Uterus (tissue), 4 donors: ENCODE measurements at places on chromosomes 12 and 14.

DNA sequence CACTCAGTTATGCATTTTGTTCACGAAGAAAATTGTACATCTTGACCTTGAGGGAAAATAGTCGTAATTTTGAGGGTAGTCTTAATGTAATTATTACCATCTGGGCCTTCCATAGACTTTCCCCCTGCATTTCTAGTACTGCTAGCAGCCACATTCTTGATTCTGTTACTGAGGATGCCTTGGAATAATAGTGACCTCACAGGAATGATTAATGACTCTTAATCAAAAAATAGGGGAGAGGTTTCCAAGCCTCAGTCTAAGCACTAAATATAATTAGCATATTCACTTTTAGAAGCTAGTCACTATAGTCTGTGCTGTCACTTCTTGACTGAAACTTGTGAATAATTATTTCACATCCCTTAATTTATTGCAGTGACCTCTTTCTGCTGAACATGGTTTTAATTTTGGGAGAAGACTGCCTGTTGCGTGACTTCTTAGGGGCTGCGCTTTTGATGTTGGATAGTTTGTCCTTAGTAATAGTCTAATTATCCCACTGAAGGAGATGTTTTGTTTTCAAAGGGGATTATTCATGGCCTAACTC lies 400.5 kb downstream of the ADAMTS20 start:
- DNase-seq, result no peak

GRCh38 chr14:101719045-101719645 lies 42.4 kb upstream of the PPP2R5C start:
- DNase-seq, result no peak

DNA sequence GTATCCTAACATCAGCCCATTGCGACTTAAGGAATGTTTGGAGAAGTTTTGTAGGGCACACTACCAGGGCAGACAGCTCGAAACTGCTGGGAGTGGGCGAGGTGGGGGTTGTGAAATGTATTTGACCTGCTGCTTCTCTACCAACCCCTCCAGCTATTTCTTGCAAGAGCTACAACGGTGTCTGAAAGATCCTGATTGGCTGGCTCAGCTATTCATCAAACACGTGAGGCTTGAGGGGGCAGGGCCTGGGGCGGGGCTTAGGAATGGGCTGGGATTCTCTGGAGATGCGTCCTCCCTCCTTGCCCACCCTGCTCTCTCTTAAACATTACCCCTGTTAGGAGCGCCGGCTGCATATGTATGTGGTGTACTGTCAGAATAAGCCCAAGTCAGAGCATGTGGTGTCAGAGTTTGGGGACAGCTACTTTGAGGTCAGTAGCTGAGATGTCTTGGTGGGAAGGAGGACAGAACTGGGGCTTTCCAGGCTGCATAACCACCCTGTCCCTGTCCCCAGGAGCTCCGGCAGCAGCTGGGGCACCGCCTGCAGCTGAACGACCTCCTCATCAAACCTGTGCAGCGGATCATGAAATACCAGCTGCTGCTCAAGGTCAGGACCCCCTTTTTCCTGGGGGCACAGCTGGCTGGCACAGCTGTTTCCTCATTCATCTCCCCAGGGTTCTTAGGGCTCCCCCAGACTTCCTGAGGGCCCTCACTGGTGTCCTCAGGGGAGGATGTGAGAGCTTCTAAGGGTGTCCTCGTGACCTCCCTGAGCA lies 3.1 kb downstream of the ARHGEF25 start:
- DNase-seq, result peak; percentile 49

- DNase-seq, result no peak
These were observed 511.8 kb upstream of the FOXG1 start for GRCh38 chr14:28254768-28255167.

- DNase-seq, result no peak
These were observed 114.7 kb downstream of the DAAM1 start for GRCh38 chr14:59303216-59303615.

DNA sequence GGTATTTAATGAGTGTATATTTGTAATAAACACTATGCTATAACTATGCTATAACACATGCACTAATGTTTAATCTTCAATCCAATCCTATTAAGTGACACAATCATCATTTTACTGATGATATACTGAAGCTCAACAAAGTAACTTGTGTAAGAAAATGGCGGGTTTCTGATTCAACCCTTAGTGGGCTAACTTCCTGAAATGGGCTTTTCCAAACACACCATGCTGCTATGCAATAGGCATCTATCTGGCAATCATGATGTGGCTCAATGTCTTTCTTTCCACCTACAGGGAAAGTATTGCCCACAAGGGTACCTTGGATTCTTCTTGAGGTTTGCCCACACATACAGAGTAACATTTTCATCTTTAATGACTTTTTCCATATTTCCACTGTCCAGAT lies 48.3 kb downstream of the DNAI7 start:
- DNase-seq, result no peak

DNA sequence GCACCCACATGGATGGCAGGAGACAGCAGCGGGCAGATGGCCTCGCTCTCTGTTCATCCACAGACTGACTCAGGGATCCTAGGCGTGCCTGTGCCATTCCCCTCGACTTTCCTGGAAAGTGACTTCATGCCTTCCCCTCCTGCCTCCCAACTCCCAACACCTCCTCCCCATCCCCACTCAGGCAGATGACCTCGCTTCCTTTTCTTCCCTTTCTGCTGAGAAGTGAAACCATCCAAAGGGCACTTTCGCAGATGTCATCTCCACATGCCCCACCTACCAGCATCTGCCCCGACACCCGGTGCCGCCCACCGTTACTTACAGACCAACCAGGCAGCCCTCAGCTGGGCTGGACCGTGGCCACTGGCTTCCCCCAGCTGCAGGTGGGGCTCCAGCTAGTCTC lies 29.6 kb downstream of the BEGAIN start:
- DNase-seq, result no peak

DNA sequence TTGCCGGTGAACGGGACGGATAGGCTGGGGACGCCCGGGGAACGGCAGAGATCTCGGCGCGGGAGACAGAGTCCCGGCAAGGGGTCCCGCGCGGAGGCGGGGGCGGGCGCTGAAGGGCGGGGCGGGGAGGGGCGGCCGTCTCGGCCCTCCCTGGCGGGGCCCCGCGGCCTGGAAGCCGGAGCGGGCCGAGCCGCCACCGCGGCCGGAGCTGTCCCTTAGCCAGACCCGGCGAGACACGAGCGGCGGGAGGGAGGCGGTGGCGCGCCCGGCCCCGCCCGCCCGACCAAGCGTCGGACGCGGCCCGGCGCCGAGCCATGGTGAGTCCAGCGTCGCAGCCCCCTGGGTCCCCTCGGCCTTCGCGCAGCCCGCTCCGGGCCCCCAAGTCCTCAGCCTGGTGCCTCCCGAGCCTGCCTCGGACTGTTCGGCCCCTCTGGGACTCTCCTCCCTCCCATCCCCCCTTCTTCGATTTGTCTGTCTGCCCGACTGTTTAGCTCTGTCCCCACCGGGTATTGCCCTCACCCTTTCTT lies at the start of gene ARHGEF40:
ARHGEF40 (plus strand) TSS at position 222 of the 527 bp plus-strand sequence; CDS start at position 315, 93 bp downstream.
- peak; percentile 58 for DNase-seq

DNA sequence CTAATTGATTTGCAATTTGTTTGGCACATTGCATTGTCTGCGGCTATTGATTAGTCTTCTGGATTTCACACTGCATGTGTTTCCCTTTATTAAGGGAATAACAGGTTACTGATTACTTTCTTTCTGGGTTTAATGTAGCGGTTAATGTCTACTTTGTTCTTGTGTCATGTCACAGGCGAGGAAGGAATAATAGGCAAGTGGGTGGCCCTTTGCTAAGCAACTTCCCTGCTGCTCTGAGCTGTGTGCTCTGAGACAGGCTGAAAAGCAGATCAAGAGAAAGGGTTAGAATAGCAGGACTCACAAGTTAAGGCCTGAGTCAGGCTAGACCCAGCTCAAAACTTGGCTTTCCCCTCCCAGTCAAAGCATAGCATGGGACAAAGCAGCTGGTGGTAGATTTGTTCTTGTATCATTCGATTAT lies 77.2 kb downstream of the NKX2-1 start:
- DNase-seq, result no peak

GRCh38 chr14:92760524-92760805 lies 12.0 kb upstream of the LGMN start:
- no peak for DNase-seq

DNA sequence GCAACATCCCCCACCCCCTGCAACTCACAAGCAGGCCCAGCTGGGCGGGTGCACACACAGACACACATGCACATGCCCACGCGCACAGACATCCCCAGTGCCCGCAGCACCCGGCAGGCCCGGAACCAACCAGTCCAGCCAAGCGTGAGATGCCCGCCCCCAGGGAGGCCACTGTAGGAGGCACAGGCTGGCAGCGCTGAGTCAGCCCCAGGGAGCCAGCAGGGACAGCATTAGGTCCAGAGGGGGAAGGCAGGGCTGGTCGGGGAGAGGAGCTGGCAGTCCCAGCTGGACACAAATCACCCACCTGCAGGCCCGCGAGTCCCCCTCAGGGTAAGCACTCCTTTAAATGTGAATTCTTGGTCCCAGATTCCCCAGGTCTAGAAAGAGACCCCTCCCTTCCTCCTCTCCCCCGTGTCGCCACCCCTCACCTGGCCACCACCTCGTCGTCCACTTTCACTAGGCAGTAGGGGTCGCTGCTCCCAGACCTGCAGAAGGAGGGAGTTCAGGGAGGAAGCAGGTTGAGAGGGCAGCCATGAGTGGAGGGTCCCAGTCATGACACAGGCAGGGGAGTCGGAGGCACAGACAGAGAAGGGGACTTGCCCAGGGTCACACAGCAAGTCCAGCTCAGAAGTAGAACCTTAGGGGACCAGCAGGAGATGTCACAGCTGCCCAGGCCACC lies 5.0 kb downstream of the RASAL1 start:
- no peak for DNase-seq

DNA sequence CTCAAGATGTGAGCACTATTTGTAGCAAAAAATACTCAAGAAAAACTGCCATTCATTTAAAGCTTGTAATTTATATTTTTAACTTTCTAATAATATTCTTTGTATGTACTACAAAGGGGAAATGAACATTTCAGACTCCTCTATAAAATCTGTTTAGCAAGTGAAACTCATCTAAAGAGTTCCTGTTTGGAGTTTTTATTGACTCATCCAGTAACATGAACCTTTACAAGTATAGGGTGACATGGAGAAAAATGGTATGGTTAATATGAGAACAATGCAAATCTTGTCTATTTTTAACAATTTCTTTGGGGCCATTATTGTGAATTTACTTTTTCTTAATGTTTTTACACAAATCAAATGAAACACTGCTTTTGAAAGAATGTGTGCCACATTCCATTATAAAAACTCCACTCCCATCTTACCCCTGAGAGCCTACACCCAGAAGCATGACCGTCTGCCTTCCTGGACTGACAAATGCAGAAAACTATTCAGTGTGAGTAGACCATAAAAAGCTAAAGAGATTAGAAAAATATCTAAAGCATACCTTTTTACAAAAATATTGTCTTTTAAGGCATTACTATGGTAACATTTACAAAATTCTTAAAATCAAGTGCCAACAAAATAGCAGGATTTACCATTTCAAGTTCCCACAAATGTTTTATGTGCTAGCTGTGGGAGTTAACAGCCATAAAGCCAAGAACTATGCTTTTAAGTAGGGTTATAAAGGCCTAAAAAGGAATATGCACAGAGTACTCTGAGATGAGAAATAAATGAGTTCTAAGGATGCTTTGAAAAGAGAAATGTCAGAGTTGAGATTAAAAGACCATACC lies 144.0 kb downstream of the ADAMTS20 start:
- DNase-seq, result no peak

DNA sequence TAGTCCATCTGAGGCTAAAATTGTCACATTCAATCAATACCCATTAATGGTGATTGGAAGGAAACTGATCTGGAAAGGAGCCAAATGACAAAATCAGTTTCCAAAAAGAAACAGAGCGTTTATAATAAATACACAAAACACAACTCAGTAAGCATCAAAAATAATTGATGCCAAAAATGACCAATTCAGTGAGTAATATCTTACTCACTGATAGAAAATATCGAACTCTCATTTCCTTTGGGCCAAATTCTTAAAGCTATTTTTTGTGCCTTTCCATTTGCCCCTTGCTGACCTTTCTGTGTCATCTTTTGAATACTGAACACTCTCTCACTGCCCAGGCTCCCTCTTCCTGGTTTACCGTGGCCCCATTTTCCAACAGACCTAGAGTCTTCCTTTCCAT lies 22.5 kb upstream of the ATP2B1 start:
- no peak for DNase-seq

DNA sequence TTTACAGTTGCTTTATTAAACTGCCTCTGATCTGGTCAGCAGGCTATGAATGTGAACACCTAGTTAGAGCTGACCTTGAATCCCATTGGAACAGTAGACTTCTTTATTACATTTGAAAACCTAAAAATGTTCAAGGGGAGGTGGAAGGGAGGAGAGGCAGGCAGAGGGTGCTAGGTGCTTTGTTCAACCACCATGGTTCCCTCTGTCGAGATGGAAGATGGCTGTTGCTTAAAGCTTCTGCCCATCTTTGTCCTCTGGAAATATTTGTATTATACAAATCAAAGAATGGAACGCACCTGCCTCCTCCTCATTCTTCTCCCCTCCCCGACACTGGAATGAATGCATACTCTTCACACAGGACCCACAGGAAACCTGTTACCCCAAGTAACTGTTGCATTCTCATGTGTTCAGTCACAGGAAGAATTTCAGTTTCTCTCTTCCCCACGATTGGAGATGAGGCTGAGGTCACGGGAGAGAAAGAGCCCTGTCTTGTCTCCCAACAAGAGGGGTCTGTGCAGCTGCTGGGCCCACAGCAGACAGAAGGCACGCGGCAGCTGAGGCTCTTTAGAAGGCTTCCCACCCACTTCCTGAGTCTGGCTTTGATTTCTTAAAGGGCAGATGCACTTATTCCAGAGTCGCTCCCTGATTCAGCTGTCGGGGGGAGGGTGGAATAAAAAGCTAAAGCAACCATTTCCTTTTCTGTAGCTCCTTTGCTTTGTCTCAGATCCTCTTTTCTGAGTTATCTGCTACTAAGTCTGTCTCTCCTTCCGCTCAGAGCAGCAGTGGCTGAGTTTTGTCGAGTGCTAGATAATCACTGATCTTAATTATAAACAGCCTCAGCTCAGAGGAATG lies 217.9 kb upstream of the BTG1 start:
- DNase-seq, result peak; percentile 28

DNA sequence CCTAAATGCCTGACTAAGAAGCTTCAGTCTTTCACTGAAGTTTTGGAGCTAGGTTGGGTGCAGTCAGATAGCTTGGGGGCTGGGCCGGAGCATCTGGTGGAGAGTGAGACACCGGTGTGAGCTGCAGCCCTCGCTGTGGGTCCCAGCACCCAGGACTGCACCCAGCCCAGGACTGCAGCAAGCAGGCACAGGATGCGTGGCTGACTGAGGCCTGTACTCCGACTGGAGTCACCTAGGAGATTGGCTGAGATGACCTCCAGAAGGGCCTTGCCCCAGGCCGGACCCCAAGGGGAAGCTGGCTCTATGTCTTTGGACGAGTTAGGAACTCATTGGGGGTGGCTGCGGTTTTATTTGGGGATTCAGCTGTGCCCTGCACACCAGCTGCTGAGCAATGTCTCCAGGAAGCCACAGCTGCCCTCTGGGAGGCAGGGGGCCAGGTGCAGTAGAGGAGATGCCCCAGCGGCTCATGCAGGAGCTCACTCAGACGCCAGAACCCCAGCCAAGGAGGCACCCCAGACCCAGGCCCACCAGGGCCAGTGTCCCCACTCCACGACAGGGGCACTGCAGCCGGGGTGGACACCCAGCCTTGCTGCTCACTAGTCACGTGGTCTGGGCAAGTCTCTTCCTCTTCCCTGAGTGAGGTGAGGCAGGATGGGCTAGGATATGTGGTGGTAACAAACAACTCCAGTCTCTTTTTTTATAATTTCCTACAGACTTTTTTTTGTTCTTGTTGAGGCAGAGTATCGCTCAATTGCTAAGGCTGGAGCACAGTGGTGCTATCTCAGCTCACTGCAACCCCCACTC lies 31.8 kb upstream of the RCOR1 start:
- no peak for DNase-seq

GRCh38 chr12:120196363-120196762 lies 1.8 kb upstream of the GCN1 start:
- DNase-seq, result no peak
